ENCODE measurements at places on chromosomes 4 and X. TPM values are rescaled to one million over a fixed set of nuclear protein-coding genes. Genes with fewer than 3 reads are reported as not detected.

GRCh38 chrX:10420134-10420533, 200.3 kb downstream of the MID1 start:
- no peak for DNase-seq
- H3K4me1 ChIP-seq = no peaks in the 10 kb centered on the region
- no peak overlapping the region for H3K27ac ChIP-seq
- no peaks in the 10 kb centered on the region for H3K27me3 ChIP-seq
- no peak overlapping the region for H3K4me3 ChIP-seq
- no peaks in the 10 kb centered on the region for H3K36me3 ChIP-seq

GRCh38 chrX:31099536-31100090, 27.8 kb upstream of the FTHL17 start:
- H3K4me1 ChIP-seq = no peaks in the 10 kb centered on the region
- H3K27me3 ChIP-seq = no peaks in the 10 kb centered on the region
- no peaks in the 10 kb centered on the region for H3K36me3 ChIP-seq
- no peak for DNase-seq
- no peak overlapping the region for H3K4me3 ChIP-seq

The FGFRL1 gene
- total RNA-seq = 18.9 TPM

The CYP2U1 gene
- 5.0 TPM for total RNA-seq

The MCF2 gene
- total RNA-seq = 0.96 TPM

- H3K4me3 ChIP-seq = no peak overlapping the region
- no peaks in the 10 kb centered on the region for H3K4me1 ChIP-seq
- no peak for DNase-seq
- H3K36me3 ChIP-seq = no peaks in the 10 kb centered on the region
- H3K27ac ChIP-seq = no peak overlapping the region
Measured at GRCh38 chr4:161003418-161004057, 1160.3 kb downstream of the FSTL5 start.

GRCh38 chrX:71622576-71623450, 4.5 kb upstream of the CXCR3 start:
- H3K4me3 ChIP-seq = no peak overlapping the region
- no peaks in the 10 kb centered on the region for H3K4me1 ChIP-seq
- H3K27ac ChIP-seq = no peak overlapping the region
- H3K27me3 ChIP-seq = no peaks in the 10 kb centered on the region
- DNase-seq = no peak

- peaks cover 17% of the 10 kb centered on the region for H3K36me3 ChIP-seq
- H3K27ac ChIP-seq = no peak overlapping the region
- no peaks in the 10 kb centered on the region for H3K27me3 ChIP-seq
- no peak for DNase-seq
Measured at GRCh38 chrX:153351981-153352380, 18.0 kb downstream of the ZNF275 start.

DNA sequence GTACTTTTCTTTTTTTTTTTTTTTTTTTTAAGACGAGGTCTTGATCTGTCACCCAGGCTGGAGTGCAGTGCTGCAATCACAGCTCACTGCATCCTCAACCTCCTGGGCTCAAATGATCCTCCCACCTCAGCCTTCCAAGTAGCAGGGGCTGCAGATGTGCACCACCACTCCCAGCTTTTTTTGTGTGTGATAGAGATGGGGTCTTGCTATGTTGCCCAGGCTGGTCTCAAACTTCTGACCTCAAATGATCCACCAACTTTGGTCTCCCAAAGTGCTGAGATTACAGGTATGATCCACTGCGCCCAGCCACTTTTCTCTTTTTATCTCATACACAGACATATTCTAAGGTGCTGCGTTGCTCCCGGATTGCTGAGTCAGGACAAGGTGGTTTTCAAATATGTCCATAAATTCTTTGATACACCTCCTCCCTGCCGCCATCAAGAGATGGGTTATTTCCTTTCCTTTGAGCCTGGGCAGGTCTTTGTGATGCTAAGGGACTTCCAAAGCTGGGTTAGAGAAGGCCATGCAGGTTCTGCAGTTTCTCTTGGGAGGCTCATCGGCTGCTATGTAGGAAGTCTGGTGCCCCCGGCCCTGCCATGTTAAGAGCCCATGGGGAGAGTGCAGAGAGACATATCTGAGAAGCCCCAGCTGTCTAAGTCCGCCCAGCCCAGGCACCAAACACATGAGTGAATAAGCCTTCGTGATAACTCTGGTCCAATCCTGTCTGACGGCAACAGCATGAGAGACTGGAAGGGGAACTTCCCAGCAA, 8.4 kb upstream of the PLA2G12A start:
- DNase-seq = no peak
- H3K27ac ChIP-seq = no peak overlapping the region
- H3K4me3 ChIP-seq = no peak overlapping the region
- H3K36me3 ChIP-seq = no peaks in the 10 kb centered on the region

- H3K36me3 ChIP-seq = no peaks in the 10 kb centered on the region
- H3K4me1 ChIP-seq = no peaks in the 10 kb centered on the region
- no peak overlapping the region for H3K27ac ChIP-seq
- no peaks in the 10 kb centered on the region for H3K27me3 ChIP-seq
- no peak for DNase-seq
Measured at GRCh38 chrX:42000836-42001235, 77.5 kb upstream of the CASK start.

The ZNF157 gene
- 2.2 TPM for total RNA-seq

The PALLD gene
- total RNA-seq = 26.7 TPM

The MAOB gene
- total RNA-seq = 0.73 TPM

GRCh38 chr4:72690771-72691170, 121.8 kb upstream of the ADAMTS3 start:
- H3K4me1 ChIP-seq = no peaks in the 10 kb centered on the region
- H3K36me3 ChIP-seq = no peaks in the 10 kb centered on the region
- no peak for DNase-seq
- no peaks in the 10 kb centered on the region for H3K27me3 ChIP-seq

The HTR2C gene
- 2.0 TPM for total RNA-seq

DNA sequence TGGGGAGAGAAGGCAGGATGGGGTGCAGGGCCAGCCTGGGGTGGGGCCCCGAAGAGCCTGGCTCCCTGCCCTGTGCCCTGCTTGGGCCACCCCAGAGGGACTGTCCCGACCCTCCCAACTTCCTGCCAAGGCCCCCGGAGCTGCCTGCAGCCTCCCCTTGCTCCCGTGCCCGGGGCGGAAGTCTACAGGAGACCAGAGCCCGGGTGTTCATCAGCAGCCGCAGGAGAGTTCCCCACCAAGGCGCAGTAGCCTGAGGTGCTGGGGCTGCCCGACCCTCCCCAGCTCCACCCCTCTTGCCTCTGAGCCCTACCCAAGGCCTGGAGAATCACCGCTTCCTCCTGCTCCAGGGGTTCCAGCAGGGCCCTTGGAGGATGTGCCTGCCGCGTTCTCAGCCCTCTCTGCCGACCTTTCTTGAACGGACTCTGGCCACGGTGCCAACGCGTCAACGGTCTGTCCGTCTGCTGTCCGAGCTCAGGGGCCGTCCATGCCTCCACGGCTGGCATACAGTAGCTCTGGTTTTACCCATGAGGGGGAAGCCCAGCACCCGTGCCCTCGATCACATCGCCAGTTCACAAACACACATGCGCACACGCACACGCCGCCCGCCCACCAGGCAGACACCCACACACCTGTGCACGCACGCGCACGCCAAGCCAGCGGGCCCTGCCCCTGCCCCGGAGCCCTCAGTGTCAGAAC, 36.0 kb upstream of the SPON2 start:
- H3K4me3 ChIP-seq = no peak overlapping the region
- no peak overlapping the region for H3K27ac ChIP-seq
- no peak for DNase-seq
- H3K4me1 ChIP-seq = no peaks in the 10 kb centered on the region
- no peaks in the 10 kb centered on the region for H3K27me3 ChIP-seq

GRCh38 chr4:26223155-26223554, 97.7 kb upstream of the RBPJ start:
- DNase-seq = no peak
- no peak overlapping the region for H3K27ac ChIP-seq
- no peak overlapping the region for H3K4me3 ChIP-seq
- no peaks in the 10 kb centered on the region for H3K4me1 ChIP-seq
- H3K27me3 ChIP-seq = no peaks in the 10 kb centered on the region

DNA sequence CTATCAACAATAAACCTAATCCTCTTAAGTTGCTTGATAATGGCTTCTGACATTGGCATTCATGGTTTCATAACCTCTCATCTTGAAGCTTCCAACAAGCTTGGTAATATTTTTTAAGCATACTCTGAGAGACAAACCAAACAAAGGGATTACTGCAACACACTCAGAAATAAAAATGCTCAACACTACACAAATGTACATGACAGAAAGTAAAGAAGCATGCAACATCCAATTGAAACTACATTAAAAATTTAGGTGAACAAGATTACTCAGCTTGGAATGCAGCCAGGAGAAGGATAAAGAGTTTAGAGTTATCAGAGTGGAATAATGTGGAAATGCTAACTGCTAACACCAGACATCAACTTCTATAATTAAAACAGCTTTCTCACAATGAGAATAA, 1136.6 kb upstream of the PABPC4L start:
- H3K27ac ChIP-seq = no peak overlapping the region
- H3K4me1 ChIP-seq = no peaks in the 10 kb centered on the region

Data from H1 (cell line).